ENCODE measurements at places on chromosomes 2 and 18.

GRCh38 chr2:119732601-119733164 lies 27.0 kb upstream of the PTPN4 start:
- DNase-seq = no peak

- no peak for DNase-seq
These were observed 155.0 kb upstream of the OTX1 start for GRCh38 chr2:62895632-62896009.

DNA sequence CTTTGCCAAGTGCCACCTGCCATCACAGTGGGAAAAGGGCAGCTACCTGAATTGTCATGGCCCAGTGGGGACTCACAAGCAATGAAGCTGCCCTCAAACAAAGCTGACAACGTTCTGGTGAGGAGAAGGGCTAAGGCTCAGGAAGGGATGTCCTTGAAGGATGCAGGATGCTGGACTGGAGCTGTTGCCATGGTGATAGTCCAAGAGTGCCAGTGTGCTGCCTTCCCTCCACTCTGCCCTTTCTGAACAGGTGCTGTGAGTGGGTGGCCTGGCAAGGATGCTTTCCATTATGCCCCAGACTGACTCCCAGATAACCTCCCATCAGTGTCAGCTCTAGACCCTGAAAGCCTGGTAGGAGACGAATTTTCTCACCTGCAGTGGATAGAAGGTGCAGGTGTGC lies 137.8 kb upstream of the GYPC start:
- DNase-seq = no peak

DNA sequence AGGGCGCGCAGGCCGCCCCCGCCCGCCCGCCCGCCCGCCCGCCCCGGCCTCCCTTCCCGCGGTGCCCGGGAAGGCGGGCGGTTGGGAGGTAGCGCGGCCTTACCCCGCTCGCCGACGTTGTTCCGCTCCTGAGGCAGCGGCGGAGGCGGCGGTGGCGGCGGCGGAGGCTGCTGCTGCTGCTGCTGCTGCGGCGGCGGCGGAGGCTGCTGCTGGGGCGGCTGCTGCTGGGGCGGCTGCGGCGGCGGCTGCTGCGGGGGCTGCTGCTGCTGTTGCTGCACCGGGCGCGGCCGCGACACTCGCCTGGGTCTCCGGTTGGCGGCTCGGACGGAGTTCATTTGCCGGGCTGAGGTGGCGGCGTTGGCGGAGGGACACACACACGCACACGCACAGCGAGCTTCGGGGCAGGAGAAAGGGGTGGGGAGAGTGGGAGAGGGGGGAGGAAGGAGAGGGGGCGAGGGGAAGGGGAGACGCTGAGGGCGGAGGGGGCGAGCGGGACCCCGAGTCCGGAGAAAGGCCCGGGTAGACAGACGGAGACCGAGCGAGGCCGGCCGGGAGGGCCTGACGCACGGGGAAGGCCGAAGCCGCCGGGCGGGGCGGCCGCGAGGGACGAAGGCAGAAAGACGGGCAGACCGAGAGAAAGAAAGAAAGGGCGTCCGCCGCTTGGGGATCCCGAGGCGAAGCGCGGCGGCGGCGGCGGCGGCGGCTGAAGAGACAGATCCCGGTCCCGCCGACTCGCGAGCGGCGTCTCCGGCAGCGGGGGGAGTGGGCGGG lies 727 bp downstream of the FBXO11 start:
- peak; percentile 61 for DNase-seq

DNA sequence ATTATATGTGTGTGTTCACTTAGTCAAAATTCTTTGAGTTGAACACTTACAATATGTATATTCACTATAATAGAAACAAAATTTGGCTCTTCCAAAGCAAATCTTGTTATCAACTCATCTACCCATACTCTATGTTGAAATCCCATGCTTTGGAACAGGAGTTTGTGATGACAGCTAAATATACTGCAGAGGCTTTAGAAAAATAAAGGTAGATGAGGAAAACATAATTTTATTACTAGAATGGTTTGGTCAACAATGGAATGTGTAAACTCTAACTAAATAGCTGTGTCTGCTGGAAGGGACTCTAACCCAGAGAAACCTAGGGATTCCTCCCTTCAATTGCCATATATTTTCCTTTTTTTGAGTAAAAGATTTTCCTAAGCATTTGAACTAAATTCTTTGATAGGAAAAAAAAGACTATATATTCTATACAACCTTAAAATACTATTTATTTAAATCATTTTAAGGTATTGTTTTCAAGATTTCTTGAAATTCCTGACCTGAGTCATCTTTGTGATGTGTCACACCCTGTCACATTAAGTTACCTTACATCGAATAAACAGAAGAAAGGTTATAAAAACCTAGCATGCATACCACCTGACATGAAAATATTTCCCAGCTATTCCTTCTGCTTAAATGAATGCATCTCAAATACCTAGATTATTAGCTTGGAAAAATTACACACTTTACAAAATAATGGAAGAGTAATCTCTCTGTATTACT lies 175.5 kb downstream of the OTX1 start:
- DNase-seq = no peak

DNA sequence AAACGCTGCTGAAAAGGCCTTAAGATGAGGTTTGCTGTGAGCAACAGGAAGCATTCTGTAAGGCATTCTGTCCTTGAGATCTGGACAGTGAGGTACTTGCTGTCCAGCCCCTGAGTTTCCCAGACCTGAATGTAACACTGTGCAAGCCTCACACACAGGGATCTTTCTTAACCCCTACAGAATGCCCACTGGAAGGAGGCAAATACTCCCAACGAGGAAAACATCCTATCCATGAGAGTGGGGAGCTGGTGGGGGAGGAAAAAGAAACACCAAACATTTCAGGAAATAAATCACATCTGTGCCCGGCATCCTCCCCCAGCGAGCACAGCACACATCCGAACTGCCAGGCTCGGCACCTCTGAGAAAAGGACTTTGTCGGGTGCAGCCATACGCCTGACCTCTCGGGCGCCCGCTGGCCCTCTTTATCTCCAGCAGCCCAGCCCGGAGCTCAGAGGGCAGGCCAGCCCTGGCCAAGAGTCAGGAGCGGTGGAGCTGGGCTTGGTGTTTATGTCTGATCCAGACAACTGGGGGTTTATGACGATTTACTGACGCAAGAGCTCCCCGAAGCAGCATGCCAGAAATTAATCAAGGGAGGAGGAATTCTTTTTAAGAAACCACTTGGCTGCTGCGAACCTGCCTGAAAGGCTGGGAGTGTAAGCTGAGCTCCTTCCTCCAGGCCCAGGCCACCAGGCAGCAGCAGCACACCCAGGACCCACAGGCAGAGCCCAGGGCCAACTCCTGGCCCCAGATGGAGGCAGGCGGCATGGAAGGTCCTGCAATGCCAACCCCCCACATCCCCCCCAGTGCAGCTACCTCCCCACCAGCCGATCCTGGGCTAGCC lies 72.2 kb downstream of the HDAC4 start:
- DNase-seq = no peak

DNA sequence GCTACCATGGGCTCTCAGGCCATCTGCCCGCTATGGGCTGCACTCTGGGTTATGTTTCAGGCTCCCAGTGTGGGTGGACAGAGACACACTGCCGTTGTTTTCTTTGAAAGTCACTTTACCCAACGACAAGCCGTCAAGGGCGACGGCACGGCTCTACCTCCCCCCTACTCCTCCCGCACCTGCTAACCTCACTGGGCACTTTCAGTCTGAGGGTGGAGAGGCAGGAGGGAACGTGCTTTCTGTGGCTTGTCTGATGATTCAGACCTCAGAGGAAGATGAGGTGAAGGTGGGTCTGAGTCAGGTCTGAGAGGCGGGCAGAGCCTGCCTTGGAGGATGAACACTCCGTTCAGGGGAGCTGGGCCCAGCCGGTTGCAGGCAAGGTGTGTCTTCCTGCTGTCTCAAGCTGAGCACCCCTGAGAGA lies 147.6 kb upstream of the HDAC4 start:
- no peak for DNase-seq

All from hippocampal formation (tissue), 2 donors.